ENCODE measurements at places on chromosomes 2 and 18.

DNA sequence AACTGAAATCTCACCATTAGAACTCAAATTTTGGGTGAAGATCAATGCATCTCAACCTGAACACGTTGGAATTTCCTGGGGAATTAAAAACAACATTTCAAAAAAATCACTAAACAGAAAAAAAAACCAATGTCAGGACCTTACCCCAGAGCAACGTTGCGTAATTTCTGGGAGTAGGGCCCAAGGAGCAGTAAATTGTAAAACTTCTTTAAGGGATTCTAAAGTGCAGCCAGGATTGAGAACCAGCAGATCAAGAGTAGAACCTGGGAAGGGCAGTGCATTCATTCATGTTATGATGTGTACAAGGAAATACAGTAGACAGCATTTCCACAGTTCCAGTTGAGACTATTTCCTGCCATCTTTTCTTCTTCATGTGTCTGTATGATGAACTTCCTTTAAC is 56.9 kb downstream of the RHBDD1 start:
- no peak for DNase-seq

DNA sequence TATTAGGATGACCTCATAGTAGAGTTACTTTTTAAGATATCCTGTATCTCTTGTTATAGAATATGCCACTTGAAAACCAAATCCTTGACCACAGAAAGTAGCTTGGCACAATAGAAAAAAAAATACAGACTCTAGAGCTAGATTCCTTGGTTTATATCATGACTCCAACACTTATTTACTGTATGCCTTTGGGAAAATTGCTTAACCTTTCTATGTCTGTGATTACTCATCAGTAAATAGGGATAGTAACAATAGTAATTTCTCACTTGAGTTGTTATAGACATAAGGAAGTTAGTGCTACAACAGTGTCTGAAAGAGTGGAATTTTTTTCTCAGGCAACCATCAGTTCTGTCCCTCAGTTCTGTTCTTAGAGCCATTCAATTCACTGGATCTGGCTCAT is 193.8 kb downstream of the GULP1 start:
- no peak for DNase-seq

DNA sequence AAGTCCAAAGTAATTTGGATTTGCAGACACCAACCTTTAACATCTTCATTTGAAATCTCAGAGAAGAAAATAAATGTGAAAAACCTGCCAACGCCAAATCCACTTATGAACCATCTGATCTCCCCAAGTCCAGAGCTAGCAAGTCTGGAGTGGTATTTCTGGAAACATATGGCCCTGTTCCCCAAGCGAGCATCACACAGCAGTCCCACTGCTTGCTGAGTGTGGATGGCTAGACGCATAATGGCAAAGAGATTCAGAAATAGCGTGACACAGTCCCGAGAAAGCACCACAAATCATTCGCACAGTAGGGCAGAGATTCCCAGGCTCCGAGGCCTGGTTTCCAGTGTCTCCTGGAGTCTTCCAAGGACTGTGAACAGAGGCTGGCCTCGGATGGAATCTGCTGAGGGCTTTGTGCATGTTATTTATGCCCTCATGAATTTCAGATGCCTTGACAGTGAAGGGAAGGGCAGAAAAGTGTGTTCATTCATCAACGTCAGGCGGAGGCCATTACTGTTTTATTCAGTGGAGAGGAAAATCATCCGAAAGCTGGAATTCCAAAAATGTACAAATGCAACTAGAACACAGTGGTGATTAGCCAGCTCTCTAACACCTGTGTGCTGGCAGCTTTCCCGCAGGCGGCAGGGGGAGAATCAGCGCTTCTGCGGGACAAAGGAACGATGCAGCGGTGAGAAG is 417.0 kb downstream of the EIPR1 start:
- DNase-seq, result peak; percentile 13

GRCh38 chr2:202883987-202884675 is 12.6 kb upstream of the ICA1L start:
- DNase-seq, result no peak

- no peak for DNase-seq
These were observed 31.2 kb upstream of the NTSR2 start for GRCh38 chr2:11701206-11701605.

- no peak for DNase-seq
These were observed 191.0 kb upstream of the FN1 start for GRCh38 chr2:215626812-215627281.

GRCh38 chr18:34976899-34977837 is 64.0 kb upstream of the MAPRE2 start:
- peak; percentile 80 for DNase-seq

GRCh38 chr2:120559401-120559800 is 176.3 kb upstream of the GLI2 start:
- no peak for DNase-seq

- DNase-seq, result no peak
These were observed 54.5 kb downstream of the PLEKHM3 start for GRCh38 chr2:207970826-207971180.
